ENCODE measurements at places on chromosomes 11 and 22.
A peak's percentile ranks its signal among the peaks of the same experiment; 100 is the strongest.

- DNase-seq = no peak
Observed at GRCh38 chr11:10317151-10317755, 12.4 kb downstream of the ADM start.

- DNase-seq = no peak
Observed at GRCh38 chr11:75219869-75220268, 20.7 kb upstream of the TPBGL start.

DNA sequence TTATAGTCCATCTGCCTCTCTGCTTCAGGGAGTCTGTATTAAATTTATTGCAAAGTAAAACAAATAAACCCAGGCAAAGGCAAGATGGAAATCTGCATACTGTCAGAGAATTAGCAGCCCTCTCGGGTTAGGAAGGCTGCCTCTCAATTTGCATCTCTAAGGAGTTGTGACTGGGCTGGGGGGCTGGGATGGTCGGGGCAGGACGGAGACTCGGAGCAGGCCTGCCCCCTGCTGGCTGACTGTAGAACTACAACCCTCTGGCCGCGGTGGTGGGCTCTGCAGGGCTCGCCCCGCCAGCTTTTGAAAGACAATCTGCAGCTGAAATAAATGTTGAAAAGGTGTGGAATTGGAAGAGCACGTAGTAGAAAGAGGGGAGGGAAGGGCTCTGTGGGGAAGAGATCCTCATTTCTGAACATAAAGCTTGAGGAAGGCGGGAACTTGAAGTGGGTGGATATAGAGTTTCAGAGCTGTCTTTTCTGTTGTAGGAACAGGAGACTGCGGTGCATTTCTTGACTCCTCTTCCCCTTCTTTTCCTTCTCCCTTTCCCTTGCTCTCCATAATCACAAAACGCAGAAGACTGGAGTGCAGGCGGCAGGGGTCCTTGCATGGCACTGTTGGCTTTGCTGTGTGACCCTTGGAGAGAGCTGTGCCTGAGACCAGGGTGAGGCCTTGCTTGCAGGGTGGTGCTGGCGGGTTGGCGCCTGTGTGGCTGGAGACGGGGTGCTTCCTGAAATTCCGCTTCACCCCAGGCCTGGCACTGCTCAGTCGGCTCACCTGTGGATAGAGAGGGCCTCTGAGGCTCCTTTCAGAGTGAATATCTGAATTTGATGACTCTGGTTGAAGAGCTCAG lies 22.6 kb upstream of the PKNOX2 start:
- peak; percentile 33 for DNase-seq

GRCh38 chr22:27650572-27650971 lies 151.0 kb downstream of the MN1 start:
- DNase-seq = no peak

GRCh38 chr22:31284281-31285155 lies 7.8 kb downstream of the PIK3IP1 start:
- no peak for DNase-seq

DNA sequence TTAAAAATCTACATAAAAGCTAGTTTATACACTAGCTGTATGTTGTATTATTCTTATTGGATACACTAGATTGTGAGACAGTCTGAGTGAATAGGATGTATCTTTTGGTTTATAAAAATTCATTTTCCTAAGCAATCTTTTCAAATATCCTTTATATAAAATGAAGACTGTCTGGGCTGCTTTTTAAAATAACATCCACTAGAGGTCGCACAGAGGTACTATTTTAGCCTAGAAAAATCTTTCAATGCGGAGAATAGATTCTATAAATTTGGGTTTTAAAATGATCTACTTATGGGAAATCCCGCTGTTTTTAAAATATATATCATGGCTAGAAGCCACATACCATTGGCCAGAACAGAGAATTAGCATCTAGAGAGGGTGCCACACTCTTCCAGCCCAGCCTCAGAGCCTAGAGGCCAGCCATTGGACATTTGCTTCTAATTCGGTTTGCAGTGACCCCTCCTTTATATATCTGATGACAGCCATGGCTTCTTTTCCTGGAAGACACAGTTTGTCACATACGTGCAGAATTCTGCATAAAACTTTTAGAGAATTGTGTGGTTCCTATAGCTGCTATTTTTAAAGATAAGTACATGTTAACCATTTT lies 7.3 kb downstream of the C11orf97 start:
- no peak for DNase-seq

DNA sequence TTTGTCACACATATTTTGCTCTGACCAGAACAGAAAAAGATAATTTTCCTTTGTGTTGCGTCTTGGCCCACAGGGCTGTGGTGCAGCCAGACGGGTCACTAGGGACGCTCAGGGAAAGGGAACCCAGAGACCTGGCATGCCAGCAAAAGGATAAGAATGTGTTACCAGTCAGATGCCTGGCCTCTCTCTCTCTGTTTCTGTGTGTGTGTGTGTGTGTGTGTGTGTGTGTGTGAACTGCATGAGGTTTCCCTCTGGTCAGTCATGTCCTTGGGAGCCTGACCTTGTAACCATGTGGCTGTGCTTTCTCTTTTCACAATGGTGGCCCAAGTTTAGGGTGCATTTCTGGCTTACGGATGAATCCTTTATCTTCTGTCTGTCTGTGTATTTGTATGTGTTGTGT lies 25.4 kb downstream of the CCKBR start:
- no peak for DNase-seq

DNA sequence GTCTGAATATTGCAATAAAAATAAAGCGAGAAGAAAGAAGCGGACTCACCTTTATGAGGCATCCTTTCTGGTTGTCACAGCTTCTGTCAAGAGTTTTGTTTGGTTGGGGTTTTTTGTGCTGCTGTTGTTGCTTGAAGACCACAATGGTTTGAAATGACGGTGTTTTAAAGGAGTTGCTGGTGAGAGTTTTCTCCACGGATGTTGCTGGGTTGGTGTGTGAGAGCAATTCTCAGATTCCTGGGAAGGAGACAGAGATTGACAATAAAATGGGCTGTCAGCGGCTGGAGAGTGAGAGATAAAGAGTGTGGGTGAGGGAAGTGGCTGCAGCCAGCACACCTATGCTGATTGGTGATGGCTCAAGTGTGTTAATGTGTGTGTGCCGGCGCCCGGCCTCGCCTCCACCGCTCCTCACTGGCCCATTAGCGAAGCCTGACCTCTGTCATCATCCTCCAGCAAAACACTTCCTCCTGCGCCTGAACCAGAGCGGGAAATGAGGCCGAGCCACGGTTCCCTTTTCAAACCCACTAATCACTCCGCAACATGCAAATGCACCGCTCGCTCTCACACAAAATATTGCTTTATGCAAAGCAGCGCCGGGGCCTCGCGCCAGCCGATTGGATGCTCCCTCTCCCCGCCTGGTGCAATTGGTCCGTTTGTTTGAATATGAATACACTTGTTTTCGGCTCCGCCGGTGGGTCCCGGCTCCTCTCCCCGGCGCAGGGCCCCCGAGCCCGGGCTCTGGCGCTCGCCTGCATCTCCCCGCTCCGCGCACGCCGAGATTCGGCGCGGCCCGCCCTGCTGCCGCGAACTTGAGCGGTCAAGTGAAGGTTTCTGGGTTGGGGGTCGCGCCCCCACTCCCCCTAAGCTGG lies at the start of gene PAX6:
Gene PAX6 (minus strand): TSS at position 544 of the 869 bp plus-strand sequence. CDS start 4,911 bp downstream, outside the sequence.
- no peak for DNase-seq

DNA sequence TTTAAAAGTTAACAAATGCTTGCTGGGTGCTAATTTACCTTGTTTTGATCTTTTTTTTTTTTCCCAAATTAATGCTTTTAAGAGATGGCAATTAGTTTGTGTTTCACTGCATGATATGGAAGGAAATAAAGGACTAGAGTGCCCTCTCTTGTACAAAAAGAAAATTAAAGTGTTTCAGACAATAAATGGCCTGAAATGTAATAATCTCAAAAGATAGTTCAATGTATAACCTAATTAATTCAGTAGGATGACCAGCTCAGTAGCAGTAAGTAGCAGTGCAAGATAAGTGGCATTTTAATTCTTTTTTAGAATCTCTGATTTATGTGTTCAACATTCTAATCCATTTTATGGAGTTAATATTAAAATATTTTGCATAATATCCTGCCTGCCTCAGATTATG lies 39.9 kb upstream of the MYO18B start:
- DNase-seq = no peak

Data from T follicular helper cell (primary cell).